Activated naive CD8-positive, alpha-beta T cell treated with anti-CD3 and anti-CD28 coated beads for 36 hours (primary cell): ENCODE measurements at places on chromosomes 1 and 21.

GRCh38 chr21:44765231-44766013, 36.2 kb downstream of the UBE2G2 start:
- peak; percentile 32 for DNase-seq

DNA sequence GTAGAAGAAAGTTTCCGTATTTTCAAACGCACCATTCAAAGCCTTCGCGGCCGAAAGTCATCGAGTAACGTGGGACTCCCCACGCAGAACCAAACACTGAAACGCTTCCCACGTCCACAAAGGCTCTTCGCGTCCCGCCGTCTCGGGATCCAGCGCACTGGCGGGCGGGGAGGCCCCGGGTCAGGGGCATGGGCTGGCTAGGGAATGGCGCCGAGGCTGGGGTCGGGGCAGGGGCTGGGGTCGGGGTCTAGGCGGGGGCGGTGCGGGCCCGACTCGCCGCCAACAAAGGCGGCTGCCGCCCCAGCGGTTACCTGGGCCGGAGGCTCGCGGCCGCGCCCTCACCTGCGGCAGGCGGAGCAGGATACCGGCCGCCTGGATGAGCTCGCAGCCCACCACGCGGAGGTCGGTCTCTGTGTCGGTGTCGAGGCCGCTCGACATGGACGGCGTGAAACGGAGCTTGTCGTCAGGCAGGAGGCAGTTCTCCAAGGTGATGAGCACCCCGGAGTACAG, 403 bp downstream of the CCNL2 start:
- DNase-seq: no peak

DNA sequence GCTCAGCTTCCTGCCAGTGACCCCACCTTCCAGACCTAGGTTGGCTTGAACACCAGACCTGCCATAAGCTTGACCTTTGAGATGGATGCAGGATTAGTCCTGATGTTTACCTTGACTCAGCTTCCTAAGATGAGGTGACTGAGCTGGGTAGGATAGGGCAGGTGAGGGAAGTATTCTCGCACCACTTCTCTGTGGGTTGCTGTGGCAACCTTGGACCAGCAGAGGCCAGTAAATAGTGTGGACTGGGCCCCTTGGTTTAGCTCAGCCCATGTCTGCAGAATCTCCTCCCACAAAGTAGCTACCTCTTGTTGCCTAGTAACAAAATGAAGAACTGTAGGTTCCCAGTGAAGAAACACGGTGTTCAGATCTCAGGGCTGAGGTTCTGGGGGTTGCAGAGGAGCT, 8.4 kb downstream of the RPS6KA1 start:
- no peak for DNase-seq

- DNase-seq: no peak
Observed at GRCh38 chr21:45827302-45827692, 154.3 kb upstream of the COL6A1 start.

- peak; percentile 56 for DNase-seq
Observed at GRCh38 chr1:199113265-199113869, 474.5 kb downstream of the PTPRC start.

DNA sequence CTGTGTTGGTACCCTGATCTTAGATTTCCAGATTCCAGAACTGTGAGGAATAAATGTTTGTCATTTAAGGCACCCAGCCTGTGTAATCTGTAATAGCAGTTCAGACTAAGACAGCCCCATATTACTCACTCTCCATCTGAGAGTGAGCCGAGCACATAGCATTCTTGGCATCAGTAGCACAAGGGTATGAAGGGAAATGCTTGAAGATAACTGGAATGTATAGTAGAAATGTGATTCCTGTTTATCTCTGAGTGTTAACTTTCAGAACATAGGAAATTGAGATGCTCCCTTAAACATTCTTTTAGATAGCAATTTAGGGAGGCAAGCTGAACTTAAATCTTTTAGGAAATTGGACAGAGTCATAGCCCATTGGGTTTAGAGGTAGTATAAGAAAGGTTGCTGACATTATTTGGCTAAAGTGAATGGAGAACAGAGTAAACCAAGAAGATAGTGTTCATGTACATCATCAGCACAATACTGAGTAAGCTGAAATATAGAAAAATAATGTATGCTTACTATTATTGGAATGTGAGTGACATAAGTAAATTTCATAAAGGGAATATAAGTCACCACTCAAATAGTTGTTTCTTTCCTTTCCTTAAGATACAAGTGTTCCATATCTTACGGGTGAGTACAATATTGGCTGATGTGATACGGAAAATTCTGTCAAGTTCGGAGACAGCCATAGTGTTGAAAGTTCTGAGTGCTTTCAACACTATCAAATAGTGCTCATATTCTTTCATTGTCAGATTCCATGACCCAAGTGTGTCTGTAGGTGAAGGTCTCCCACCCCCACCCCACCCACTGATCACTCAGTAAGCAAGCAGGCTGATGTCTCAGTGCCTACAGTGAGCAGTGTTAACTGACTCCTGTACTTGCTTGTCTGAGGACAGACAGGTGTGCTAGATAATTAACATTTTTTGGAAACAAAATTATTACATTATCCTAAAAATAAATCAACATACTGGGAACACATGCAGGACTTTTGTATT, 73.7 kb downstream of the LRRC8D start:
- no peak for DNase-seq

- DNase-seq: no peak
Observed at GRCh38 chr1:75341537-75341936, 207.3 kb downstream of the LHX8 start.

- DNase-seq: no peak
Observed at GRCh38 chr1:114740331-114740730, 17.5 kb downstream of the CSDE1 start.

DNA sequence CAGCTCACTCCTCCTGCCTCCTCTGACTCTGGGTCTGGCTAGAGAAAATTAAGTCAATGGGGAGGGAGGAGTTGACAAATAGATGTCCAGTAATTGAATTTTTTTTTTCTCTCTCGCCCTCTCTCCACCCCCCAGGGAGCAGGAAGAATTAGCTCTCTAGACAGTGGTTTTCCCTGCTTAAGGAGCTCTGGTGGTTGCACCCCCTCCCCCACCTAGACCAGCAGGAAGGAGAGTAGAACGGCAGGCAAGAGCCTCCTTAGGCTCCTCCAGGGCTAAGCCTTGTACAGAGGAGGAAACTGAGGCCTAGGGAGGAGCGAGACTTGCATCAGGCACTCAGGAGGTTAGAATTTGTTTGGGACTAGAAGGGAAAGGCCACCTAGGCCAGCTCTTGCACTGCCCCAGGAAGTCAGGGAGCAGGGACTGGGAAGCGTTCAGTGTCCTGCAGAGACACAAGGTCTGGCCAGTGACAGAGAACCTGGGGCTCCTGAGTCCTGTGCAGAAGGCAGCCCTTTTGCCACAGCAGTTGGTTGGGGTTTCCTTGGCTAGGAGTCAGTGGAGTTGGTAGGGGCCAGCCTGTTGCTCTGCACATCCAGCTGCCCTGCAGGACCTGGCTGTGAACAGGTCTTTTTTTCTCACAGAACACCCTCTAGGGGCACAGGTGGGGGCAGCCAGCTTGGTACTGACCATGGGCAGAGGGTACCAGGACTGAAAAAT, 49.5 kb upstream of the ACOT11 start:
- DNase-seq: no peak

DNA sequence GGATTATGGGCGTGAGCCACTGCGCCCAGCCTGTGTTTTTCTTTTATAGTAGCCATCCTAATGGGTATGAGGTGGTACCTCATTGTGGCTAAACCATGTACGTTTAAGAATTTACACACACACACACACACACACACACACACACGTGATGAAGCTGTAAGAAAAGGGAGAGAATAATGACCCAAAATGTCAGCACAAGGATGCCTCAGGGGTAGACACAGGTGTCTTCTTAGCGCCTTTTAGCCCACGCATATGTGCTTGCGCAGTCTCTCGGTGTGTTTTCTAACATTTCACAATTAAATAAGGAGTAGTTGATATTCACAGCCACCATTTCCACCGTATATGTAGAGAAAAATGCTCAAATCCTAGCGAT, 782 bp upstream of the PFKL start:
- DNase-seq: no peak

DNA sequence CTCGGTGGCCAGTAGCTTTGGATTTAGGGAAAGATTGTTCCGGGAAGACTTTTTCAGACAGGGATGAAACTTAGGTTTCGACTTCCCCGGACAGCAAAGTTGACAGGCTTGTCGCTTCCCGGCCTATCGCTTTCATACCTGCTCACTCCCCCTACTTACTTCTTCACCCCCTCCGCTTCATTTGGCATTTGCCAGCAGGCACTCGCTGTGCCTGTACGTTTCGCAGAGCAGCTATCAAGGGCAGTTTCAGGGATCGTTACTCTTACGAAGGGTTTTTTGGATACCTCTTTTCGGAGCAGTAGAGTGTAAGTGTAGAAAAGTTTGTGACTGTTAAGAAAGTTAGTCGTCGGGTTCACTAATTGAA, 393 bp downstream of the BLZF1 start:
- DNase-seq: peak; percentile 39

- no peak for DNase-seq
Observed at GRCh38 chr1:92907949-92908684, 53.1 kb downstream of the DIPK1A start.

DNA sequence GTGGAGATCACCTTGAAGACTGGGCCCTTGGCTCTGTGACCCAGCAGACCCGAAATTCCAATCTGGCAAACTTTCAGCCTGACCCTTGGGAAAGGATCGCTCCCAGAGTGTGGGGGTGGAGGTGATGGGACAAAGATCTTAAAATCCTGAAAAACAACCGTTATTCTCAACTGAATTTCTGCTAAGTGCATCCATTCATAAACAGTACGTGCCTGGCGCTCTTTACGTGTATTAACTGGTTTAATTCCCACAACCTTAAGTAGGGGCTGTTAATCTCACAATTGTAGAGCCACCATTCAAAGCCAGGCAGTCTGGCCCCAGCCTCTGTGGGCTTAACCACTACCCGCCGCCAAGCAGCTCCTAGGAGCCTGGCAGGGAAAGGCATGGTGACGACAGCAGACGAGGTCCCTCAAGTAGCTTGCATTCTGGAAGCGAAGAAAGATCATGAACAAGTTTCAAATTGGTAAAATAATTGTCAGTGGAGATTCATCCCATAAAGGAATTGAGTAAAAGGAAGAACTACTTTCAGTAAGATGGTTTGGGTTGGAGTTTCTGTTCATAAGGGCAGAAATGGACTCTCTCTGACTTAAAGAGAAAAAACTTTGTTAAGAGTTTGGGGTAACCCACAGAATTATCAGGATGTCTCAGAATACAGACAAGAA, 11.4 kb upstream of the RGS16 start:
- peak; percentile 73 for DNase-seq

DNA sequence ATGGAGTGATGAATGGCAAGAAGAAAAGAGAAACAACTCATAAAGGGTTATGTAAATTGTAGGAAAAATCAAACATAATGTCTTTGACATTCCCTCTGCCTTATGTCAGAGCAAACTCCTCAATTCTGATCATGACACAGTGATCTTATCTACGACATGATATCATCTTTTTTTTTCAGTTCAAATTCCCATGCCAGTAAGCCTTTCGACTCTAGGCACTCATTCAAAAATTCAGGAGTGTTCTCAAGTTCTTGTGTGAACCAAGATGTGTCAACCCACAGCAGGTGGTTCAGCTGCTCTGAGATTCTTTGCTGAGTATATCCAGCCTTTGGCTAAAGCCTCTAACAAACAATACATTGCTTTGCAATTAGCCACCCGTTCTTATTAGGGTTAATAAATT, 97.1 kb upstream of the ESRRG start:
- no peak for DNase-seq

DNA sequence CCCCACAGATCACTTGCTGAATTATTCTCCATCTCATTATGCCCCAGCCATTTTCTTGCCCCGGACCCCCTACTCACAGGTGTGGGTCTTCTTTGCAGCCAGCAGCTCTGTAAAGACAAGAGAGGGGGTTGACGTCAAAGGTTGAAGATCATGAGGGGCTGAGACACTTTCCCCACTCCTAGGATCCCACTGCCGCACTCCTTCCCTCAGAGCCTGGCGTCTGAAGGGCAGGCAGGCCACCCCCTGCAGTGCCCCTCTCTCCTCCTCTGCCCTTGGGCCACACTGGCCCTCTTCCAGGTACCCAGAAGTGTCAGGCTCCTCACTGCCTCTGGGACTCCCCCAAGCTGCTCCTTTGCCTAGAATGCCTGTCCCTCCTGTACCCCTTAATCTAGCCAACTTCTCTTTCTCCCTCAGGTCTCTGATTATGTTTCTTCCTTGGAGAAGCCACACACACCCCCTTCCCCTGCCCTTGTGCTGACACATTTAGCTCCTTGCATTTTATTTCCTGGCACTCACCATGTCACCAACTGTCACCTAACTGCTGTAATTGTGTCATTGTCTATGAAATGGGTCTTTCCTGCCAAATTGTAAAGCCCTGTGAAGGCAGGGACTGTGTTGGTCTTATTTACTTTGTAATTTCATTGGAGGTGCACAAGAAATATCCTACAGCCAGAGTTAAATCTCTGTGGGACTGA, 2.1 kb downstream of the RORC start:
- no peak for DNase-seq

DNA sequence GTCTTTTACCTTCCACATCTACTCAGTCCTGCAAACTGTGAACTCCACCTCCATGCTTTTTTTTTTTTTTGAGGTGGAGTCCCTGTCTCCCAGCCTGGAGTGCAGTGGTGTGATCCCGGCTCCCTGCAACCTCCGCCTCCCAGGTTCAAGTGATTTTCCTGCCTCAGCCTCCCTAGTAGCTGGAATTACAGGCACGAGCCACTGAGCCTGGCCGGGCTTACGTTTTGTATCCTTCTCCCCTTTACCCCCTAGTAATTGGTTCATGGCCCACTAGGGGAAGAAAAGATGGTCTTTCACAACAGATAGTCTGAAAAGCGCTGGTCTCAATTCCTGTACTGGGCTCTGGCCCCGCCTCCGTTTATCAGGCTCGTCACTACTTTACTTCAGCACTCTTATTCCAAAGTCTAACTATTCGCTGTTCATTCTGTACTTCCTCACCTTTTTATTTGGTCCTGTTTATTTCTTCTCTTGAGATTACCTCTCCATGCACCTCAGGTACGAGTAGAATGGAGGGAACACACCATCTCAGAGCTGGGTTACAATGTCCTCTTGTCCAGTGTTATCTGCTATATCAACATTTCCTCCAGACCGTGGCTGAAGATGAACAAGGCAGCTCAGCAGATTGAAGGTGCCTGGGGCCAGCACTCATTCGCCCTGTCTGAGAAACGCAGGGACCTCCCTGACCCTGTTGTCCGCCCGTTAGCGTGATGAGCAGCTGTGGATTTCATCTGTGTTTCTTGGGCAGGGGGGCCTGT, 16.2 kb downstream of the CNST start:
- no peak for DNase-seq

GRCh38 chr1:97281962-97282361, 560.4 kb downstream of the PTBP2 start:
- DNase-seq: no peak

GRCh38 chr1:224727351-224728289, 111.5 kb downstream of the CNIH3 start:
- no peak for DNase-seq

- no peak for DNase-seq
Observed at GRCh38 chr1:23597635-23598388, 38.5 kb upstream of the ID3 start.

GRCh38 chr1:225873281-225873850, 8.8 kb downstream of the TMEM63A start:
- no peak for DNase-seq
